ENCODE measurements at places on chromosomes 7 and 10. TPM values are rescaled to one million over a fixed set of nuclear protein-coding genes. Genes with fewer than 3 reads are reported as not detected.

DNA sequence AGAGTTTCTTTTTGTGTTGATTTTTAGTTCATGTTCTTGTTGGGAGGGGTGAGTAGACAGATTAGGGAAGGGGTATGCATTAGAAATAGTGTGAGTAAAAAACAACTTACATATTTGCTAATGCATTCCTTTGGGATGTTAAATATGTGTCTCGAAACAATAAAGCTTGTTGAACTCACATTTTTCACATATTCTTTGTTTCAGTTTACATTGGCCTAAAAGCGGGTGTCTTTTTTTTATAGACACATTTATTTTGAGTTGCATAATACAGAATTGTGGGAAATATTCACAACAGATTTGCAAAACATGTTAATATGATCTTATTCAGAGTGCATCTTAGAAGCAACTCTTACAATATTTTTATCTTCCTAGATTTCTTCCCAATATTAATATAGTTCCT lies 337.5 kb upstream of the CNTNAP2 start:
- DNase-seq: no peak

DNA sequence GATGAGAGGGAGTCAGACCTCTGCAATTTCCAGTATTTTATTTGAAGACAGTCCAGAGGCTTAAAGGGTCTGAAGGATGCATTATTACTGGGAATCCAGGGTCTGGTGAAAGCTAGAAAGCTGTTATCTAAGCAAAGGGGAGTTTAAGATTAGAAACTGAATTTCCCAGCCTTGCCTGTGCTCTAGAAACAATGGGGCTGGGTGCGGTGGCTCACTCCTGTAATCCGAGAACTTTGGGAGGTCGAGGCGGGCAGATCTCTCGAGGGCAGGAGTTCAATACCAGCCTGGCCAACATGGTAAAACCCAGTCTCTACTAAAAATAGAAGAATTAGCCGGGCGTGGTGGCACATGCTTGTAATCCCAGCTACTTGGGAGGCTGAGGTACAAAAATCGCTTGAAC lies 71.5 kb upstream of the ANLN start:
- no peak for DNase-seq

The GBX1 gene
- total RNA-seq: not detected

The CPA1 gene
- 26,456 TPM for total RNA-seq

The MMRN2 gene
- 16.8 TPM for total RNA-seq

- DNase-seq: no peak
Measured at GRCh38 chr7:99834382-99834781, 6.6 kb downstream of the CYP3A43 start.
